ENCODE measurements at places on chromosomes 3 and 15.

GRCh38 chr3:72860053-72860452 is 11.8 kb upstream of the SHQ1 start:
- no peak for DNase-seq

DNA sequence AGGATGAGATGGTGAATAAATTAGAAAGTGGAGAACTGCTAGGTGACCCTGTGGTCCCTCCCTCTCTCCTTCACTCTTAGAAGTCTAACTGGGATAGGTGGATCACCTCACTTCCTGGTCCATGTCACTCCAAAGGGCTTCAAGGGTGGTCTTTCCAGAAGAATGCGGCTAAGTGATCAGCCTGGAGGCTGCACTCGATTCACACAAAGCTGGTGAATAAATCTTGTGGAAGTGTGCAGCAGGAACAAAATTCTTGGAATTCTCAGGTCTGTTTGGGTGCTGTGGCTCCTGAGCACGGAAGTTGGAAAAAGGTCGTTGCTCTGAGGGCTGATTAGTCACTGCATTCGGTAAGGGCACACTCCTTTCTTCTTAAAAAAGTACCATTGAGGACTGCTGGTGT is 46.3 kb downstream of the GASK1A start:
- DNase-seq = no peak

GRCh38 chr3:61030469-61031035 is 220.7 kb downstream of the FHIT start:
- DNase-seq = no peak

- no peak for DNase-seq
Observed at GRCh38 chr3:129435367-129435766, 4.4 kb downstream of the MBD4 start.

- no peak for DNase-seq
Observed at GRCh38 chr3:65573548-65574116, 465.1 kb downstream of the MAGI1 start.

GRCh38 chr3:177833332-177833731 is 636.0 kb upstream of the TBL1XR1 start:
- DNase-seq = peak; percentile 26

- DNase-seq = no peak
Observed at GRCh38 chr15:55909036-55909811, 84.2 kb downstream of the NEDD4 start.

DNA sequence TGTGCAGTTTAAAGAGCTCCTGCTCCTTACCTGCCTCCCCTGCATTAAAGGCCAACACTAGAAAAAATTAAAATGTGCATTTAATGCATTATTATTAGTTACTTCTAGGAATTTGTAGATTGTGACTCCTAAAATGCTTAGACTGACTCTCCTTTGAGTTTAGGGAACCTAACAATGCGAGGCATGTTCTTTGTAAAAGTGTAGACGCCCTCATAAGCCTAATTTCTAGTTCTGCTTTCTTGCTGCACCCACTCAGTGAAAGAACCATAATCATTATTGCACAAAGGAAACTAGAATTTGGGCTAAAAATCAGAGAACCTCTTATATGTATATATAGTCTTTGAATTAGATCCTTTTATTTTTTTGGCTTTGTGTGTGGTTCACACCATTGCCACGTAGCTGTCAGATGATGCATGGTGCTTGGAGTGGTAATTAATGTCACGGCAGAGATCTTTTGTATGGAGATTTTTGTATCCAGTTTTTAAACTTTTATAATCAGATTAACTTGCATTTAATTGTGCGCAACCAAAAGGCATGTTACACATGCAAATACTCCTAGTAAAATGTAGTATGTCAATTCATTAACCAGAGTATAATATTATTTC is 710 bp downstream of the ABHD10 start:
- DNase-seq = no peak

GRCh38 chr15:66900586-66901310 is 164.7 kb upstream of the SMAD3 start:
- DNase-seq = no peak

DNA sequence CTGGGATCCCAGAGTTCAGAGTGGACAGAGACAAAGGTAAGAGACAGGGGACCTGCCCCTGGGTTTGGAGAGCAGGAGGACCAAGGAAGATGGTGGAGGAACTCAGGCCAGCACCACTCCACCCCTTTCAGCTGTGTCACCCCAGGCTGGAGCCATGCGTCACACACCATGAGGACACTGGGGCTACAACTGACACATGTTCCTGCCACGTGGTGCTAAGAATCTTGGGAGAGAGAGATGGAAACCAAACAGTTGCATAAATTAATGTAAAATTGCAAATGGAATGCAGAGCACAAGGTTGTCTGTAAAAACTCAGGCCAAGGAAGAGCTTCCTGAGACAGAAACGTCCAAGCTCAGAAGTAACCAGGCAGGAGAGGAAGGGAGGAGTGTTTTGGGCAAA is 22.7 kb upstream of the VPS33B start:
- no peak for DNase-seq

- DNase-seq = no peak
Observed at GRCh38 chr3:138686771-138687221, 78.2 kb downstream of the FAIM start.

- no peak for DNase-seq
Observed at GRCh38 chr15:58384667-58385066, 47.1 kb upstream of the LIPC start.

GRCh38 chr3:31934866-31935265 is 46.2 kb downstream of the OSBPL10 start:
- no peak for DNase-seq

DNA sequence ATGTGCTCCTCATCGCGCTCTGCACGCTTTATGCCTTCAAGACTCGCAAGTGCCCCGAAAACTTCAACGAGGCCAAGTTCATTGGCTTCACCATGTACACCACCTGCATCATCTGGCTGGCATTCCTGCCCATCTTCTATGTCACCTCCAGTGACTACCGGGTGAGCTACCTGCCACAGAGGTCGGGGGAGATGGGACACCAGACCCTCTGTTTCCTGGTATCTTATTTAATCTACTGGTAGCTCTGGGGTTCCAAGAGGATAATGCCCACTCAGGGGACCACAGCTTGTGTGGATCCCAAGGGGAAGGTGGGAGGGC is 9.1 kb downstream of the GRM2 start:
- DNase-seq = no peak

DNA sequence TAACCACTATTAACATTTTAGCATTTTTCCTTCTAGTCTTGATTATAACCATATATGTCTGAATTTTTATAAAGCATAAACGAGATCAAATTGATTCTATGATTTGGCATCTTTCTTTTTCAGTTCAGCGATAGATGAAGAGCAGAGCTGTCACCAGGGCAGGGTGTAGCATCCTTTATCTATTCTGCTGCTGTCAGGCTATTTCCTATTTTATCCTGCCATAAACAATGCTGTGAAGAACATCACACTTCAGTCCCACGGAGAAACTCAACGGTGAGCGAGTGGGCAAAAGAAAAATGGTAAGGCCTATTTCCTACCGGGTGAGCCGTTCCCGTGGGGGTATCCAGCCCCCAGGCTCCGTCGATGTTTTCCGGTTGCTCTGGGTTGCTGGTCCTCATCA is 15.5 kb downstream of the TMEM40 start:
- DNase-seq = no peak

GRCh38 chr3:128485282-128486204 is 7.5 kb downstream of the GATA2 start:
- DNase-seq = no peak

DNA sequence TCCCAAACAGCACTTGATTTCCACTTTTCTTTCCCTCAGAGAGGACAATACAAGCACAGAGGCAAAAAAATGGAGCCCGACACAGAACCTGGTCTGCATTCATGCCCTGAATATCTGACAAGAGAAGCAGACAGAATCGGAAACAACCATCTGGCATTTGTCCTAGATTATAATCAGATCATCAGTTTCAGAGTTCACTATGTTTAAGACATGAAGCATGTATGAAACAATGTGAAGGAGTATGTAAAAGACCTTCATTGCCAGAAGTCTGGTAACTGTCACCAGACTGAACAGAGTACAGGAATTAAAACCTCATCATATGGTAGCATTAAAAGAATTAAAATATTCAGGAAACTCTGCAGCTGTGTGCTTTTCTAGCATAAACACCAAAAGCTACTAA is 65.0 kb downstream of the SETD2 start:
- no peak for DNase-seq

GRCh38 chr3:40268802-40269524 is 40.5 kb upstream of the EIF1B start:
- no peak for DNase-seq

DNA sequence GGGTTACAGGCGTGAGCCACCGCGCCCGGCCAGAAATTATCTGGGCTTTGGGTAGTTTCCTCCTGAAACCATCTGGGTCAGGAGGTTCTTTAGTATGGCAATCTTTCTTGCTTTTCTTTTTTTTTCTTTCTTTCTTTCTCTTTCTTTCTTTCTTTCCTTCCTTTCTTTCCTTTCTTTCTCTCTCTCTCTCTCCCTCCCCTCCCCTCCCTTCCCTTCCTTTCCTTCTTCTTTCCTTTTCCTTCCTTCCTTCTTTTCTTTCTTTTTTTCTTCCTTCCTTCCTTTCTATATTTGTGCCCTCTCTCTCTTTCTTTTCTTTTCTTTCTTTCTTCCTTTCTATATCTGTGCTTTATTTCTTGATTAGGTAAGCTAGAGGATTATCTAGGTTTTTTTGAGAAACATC is 17.0 kb downstream of the DBR1 start:
- DNase-seq = no peak

DNA sequence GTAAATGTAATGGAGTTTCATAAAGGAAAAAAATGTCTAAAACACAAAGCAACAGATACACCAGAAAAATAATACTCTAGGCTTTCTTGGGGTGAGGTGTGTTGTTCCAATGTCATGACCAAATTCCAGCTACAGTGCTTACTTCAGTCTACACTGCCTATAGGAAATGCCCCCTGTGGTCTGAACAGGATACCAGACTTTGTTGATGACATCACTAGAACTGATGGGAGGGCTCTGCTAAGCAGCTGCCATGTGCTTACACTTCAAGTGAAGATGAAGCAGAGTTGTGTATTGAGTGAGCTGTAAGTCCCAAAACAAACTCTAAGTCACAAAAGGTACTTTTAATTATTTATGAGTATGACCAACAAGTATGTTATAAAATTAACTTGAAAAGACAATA is 456.1 kb upstream of the IL12A start:
- no peak for DNase-seq

DNA sequence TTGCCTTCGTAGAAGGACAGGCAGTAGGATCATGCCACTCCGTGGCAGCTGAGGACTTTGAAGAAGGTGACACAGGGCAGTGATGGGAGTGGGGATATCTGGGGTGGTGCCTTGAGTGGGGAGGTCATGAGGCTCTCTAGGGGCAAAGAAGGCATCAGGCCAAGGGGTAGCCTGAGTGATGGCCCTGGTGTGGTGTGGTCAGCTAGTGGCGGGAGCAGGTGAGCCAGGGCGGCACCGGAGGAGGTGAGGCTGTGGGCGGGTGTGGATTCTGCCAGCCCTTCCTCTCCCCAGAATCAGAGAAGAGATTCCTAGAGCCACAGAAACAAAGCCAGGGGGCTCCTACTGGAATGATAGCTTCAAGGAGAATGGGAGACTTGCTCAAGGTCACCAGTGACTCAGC is 18.4 kb downstream of the WNT7A start:
- no peak for DNase-seq

DNA sequence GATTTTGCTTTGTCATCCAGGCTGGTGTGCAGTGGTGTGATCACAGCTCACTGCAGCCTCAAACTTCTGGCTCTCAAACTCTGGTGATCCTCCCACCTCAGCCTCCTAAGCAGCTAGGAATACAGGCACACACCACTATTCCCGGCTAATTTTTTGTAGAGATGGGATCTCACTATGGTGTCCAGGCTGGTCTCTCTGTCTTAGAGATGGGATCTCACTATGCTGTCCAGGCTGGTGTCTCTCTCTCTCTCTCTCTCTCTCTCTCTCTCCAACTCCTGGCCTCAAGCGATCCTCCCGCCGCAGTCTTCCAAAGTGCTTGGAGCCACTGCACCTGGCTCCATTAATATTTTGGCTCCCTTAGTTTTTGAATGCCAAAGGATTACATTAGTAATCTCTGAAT is 17.7 kb downstream of the USF3 start:
- no peak for DNase-seq

DNA sequence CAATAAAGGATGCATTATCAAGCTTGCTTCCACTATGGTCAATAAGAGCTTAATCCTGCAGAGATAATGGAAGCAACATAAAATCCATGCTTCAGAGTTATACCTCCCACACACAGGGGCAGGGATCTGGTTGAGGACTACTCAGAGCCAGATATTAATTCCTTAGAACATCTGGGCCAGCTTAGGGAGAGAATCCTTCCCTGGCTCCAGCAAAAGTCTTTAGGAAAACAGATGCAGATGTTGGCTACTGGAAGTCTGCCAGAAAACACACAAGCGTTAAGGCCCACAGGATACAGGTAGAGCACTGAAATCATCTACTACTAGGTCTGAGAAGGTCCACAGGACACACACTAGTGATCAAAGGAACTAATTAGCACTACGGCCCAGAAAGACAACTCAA is 25.2 kb downstream of the TMEM202 start:
- DNase-seq = no peak

DNA sequence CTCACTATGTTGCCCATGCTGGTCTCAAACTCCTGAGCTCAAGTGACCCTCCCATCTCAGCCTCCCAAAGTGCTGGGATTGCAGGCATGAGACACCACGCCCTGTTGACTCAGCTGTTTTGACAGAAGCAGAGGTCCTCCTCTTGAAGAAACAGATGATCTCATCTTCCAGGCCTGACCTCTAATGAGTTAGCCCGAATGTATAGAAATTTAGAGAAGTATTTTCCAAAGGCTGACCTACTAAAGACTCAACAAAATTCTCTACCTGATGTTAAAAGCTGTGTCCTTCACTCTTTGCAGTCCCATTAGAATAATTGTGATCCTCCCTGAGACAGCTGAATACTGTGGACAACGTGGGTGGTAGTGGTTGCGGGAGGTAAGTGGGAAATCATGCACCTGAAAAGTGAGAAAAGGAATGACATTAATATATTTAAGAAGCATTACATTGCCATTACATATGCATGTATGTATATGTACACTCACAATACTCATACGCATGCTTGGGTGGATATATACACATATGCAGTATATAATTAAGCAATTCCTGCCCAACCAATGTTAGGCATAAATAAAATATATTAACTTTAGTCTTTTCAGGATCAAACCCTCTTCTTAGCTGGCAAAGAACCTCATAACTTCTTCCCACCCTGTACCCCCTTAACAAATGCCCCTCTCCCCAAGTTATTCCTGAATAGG is 204.6 kb upstream of the NR2F2 start:
- DNase-seq = no peak

DNA sequence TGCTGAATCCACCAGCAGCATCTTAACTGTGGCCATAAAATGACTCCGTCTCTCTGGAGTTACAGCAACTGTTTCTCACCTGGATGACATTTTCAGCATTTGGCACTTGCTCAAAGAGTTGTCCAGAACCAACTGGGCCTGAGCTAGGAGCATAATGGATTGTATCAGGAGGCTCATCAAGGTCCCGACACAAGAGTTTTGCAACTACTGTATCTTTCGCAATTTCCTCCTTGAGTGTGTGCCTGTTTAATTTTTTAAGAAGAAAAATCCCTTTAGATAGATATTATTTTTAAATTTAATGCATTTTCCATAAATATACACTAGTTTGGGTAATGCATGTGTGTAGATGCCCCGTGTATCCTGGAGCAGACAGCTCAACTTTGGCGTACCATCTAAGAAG is 44.3 kb upstream of the C3orf49 start:
- DNase-seq = no peak

GRCh38 chr15:92407916-92408315 is 14.2 kb downstream of the ST8SIA2 start:
- no peak for DNase-seq

All from NCI-H187 treated with DMSO at 0.1 percent for 48 hours (cell line).